Hepatic stellate cell (primary cell): ENCODE measurements at places on chromosomes 5 and 9.

- no peak for DNase-seq
These were observed 7.8 kb downstream of the PTBP3 start for GRCh38 chr9:112325600-112325999.

- DNase-seq = no peak
These were observed 791.4 kb downstream of the MTRR start for GRCh38 chr5:8660133-8660893.

- no peak for DNase-seq
These were observed 78.5 kb downstream of the CACNA1B start for GRCh38 chr9:137956039-137956438.

GRCh38 chr9:80792726-80793125, 896.6 kb downstream of the TLE1 start:
- no peak for DNase-seq

DNA sequence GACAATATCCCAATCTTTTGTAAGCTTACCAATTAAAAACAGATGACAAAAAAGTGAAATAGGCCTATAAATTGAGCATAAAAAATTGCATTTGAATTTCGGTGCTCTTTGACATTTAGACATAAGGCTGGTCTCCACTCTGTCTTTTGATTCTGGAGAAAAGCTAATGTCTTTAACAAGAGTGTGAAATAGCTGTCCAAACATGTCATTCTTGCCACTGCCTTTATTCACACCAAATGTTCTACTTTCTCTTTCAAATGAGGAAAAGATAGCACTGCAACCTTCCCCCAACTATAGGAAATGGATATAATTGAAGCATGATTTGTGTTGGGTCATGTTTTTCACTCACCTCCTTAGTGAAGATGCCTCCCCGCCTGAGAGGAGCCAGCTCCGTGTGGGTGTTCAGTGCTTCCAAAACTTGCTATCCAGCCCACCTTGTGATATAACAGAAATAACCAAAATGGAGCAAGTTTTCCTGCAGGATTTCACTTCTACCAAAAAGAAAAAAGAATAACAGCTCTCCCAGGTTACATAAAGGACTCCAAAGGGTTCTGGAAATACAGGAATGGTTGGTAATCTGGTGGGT, 55.2 kb upstream of the STK32A start:
- DNase-seq = no peak

DNA sequence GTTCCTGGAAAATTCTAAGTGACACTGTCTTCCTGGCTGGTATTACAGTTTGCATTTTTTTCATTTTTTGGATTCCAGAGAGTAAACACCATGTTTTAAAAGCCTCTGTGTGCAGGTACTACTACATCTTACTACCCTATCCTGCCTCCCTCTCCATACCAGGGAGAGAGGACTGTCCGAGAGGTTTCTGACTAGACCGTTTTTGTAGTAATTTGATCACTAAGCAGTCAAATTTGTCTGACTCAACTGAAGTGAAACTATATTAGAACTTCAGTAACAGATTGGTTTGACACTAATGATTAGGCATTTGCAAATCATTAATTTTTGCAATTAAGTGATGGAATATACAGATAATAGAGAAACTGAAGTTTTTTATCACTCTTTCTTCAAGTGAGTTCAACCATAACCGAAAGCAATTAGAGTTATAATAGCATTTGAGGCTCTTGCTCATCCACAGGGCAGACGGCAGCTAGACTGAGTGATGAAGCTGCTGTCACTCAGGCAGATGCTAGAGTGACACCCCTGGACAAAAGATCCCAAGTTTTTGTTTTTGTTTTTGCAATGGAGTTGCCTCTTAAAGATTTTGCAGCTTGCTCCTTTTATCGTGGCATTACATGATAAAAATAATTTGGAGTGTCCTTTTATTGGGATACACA, 44.3 kb downstream of the SMARCA2 start:
- no peak for DNase-seq
